ENCODE measurements at places on chromosomes 5 and 9.

DNA sequence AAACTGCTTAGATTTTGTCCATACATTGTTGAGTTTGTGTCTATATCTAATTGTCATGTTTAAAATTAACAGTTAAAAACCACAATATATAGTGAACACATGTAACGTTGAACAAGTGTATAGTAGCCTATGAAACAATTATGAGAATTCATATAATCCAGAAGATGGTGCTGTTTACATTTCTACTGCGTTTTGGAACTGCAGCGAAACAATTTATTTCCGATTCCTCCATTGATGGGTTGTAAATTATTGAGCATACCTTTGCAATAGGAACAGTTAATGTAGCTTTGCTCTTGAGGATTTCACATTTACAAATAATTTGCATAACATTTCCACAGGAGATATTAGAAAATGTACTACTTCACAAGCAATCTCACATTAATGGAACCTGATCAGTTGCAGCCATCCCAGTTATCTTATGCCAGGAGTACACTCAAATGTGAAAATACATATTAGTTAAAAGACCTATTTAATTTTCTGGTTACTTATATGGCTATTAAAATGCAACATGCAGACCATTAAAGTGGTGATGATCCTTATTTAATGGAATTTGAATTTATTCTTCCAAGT, 411.8 kb downstream of the CDH10 start:
- DNase-seq = no peak

DNA sequence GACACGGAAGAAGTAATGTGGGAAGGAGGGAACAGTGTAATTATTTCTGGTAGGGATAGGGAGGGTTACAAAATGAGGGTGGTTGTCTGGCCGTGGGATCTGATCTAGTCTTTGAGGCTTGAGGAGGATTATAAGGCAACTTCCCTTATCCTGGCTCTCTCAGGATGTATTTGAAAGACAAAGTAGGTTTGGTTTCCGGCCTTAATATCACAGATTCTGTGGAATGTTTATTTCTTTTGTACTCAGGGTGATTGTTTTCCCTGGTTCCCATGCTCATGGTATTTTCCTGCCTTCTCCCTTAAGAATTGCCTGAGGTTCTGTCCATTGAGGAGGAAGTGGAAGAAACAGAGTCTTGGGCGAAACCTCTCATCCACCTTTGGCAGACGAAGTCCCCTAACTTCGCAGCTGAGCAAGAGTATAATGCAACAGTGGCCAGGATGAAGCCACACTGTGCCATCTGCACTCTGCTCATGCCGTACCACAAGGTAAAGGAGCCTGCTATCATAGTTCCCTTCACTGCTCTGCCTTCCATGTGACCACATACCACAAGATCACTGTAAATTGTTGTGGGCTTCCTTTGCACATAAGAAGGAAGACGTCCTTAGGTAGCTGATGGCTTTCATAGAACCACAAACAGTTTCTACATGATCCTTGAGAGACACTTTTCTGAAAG, 253.8 kb downstream of the KDM4C start:
- DNase-seq = peak; percentile 85

DNA sequence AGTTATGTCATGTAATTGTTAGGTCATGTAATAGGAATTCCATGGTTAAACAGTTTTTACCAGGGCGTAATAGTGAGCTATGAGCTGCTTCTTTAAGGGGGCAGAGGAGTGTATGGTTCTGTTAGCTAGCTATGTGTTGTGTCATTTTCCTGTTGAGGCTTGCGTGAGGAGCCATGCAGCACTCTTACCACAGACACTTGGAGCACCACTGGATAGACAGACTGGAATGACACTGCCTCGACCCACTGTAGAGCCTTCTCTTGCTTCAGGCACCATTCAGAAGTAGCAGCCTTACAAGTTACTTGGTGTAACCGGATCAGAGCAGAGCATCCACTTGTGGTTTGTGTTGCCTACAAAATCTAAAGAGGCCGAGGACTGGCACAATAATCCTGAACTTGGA, 28.3 kb upstream of the STOM start:
- peak; percentile 53 for DNase-seq

GRCh38 chr5:102911973-102912372, 156.9 kb downstream of the PAM start:
- DNase-seq = no peak

GRCh38 chr5:53233645-53234405, 124.3 kb upstream of the MOCS2 start:
- no peak for DNase-seq

- peak; percentile 91 for DNase-seq
Measured at GRCh38 chr9:107784235-107784958, 294.8 kb upstream of the KLF4 start.

- DNase-seq = peak; percentile 41
Measured at GRCh38 chr5:171871711-171872110, 86.1 kb downstream of the SMIM23 start.

- no peak for DNase-seq
Measured at GRCh38 chr9:90900130-90900529, 98.5 kb downstream of the SYK start.

GRCh38 chr5:167412556-167412955, 878.9 kb upstream of the WWC1 start:
- DNase-seq = no peak

- DNase-seq = no peak
Measured at GRCh38 chr9:130878295-130878694, 18.3 kb downstream of the QRFP start.

DNA sequence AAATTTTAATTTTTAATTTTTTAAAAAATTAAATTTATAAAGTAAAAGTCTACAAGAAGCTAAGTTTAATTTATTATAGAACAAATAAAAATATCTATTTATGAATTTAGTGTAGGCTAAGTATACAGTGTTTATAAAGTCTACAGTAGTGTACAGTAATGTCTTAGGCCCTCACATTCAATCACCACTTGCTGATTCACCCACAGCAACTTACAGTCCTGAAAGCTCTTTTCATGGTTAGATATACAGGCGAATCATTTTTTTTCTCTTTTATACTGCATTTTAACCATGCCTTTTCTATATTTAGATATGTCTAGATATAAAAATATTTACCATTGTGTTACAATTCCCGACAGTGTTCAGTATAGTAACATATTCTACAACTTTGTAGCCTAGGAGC, 55.9 kb downstream of the PCSK1 start:
- no peak for DNase-seq

DNA sequence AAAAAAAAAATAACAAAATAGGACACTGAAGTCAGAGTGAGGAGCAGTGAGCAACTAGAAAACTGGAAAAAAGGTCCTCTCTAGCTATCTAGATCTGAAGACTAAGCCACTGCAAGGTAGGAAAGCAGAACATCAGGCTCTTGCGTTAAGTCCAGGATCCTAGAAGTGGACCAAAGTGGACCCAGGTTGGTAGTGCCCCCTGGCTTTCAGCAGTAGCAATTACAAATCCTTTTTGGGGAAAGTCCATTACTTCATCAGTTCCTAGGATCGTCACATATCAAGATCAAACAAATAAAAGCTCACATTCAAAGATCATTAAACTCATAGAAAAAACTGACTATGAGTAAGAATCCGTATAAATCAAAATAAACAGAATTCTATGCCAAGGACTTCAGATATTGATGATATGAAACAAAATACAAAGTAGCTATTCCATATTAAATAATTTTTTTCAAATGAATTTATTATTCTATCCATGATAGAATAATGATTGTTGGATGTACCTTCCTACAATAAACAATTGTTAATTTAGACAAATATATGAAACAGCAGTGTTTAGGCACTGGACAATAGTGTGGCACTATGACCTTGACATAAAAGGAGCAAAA, 6.5 kb upstream of the RICTOR start:
- peak; percentile 78 for DNase-seq

GRCh38 chr9:135050072-135050990, 37.1 kb upstream of the OLFM1 start:
- DNase-seq = no peak

GRCh38 chr5:148398698-148399121, 15.0 kb downstream of the FBXO38 start:
- no peak for DNase-seq

GRCh38 chr5:132641241-132641723, 16.7 kb upstream of the IL13 start:
- DNase-seq = no peak

DNA sequence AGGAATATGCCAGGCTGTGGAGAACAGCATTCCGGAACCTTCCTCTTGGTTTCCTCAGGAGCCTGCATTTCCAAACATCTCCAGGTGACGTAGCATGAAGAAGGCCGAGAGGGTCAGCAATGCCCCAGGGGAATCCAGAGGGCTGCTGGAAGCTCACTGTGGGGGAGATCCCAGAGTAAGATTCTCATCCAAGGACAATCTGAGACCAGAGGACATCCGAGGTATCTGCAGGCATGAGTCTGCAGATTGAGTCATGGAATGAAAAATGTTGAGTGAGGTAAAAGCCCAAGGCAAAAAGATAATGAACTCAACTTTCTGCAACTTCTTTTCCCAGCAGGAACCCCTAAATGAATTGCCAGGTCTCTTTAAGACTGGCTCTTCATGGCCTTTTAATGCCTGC, 73.5 kb downstream of the KIF4B start:
- DNase-seq = no peak

Measured in hematopoietic multipotent progenitor cell treated with erythropoietin and hydrocortisone succinate and interleukin-3 and kit ligand, for 4 days (in vitro differentiated cells).